Endodermal cell (in vitro differentiated cells): ENCODE measurements at places on chromosomes 4 and X.

DNA sequence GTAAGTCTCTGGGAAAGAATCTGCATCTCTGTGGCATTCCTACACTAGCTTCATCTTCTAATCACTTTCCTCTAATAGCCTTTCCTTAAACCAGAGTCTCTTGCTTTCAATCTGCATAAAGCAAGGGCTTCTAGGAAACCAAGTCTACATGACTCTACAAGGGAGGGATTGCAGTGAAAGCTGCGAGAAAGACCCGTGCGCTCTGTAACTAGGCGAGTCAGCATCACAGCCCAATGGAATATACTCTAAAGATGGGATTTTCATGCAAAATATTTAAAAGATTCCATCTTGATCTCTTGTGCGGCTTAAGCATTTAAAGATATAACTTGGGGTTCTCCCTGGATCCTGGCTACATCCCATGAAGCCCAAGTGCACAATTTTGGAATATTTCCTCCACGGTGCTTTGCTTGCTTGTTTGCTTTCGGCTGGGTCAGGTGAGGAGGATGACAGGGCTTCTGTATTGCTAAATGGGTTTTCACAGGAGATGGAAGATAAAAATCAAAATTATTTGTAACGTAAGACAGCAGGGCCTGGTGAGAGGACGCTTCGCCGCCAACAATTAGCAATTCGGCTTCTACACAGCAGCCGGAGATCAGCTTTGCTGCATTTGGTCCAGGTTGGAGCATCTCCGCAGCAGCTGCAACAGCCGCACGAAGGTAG, 687 bp upstream of the GRIA2 start:
- no peak for DNase-seq

DNA sequence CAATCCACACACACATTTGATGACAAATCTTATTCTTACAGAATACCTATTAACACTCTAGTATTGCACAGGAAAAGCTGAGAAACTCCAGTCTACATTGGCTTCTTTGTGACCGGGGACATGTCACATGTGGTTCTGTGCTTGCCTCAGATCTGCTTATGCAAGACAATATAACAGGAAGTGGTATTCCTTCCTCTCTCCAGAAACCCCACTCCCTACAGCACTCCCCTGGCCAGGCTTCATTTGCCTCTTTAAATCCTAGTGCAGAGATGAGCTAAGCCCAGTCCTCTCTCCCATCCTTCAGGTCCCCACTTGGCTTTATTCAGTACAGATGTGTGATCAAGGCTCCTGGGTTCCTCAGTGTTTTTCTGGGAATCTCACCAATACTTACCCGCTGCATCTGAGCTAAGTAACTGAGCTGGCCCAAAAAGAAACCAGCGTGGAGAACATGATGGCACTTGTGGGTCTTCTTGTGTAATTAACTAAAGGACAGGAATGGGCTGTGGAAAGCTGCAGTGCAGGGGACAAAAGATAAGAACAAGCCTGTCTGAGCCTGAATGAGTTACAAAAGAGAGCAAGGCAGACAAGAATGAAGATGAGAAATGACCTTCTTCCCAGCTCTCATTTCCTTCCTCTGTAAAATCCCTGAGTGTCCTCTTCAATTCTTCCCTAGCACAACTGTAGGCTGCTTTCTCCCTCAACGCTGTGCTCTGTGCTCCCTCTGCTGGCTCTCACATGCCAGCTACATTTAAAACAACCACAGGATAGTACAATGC, 105.6 kb downstream of the HNRNPD start:
- peak; percentile 79 for DNase-seq

GRCh38 chrX:45240301-45240700, 39.6 kb upstream of the DIPK2B start:
- no peak for DNase-seq

DNA sequence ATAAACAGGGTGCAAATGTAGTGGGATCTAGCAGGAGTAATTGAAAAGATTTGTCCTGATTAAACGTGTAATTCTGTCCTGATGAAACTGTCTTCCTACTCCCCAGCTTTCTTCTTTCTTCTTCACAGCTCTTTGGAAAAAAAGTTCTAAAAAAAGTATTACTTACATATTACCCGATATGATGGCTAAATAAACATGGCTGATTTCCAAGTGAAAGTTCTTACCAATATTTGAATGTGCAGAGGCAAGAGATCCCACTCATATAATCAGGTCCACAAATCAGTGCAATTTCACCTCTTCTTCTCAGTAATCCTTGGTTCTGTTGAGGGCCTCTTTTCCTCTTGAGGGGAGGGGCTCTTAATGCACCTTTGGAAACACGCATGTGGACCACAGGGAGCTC, 78.7 kb downstream of the ZNF827 start:
- no peak for DNase-seq

- DNase-seq: no peak
These were observed 46.6 kb downstream of the FAM193A start for GRCh38 chr4:2583092-2583491.

- no peak for DNase-seq
These were observed 419.9 kb upstream of the SLIT2 start for GRCh38 chr4:19831644-19832285.

GRCh38 chr4:21948347-21949072, at the start of gene KCNIP4:
Gene KCNIP4, minus strand, starts transcription at chr4:21948772.
- DNase-seq: peak; percentile 86

DNA sequence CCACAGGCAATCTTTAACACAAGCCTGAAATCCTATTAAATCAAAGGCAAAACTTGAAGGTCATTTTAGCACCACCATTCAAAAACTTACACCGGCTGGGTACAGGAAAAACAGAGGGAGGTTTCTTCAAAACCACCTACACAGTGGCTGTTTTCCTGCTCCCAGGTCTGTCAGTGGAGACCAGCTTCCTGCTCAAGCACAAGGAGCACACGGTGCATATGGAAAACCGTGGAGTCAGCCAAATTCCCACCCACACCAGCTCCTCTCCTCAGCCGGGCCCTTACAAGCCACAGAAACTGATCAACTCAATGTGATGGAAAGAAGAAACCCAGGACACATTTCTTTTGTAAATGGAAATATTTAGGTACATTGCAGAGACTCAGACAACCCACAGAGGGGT, 14.3 kb upstream of the FAM241A start:
- DNase-seq: peak; percentile 57

DNA sequence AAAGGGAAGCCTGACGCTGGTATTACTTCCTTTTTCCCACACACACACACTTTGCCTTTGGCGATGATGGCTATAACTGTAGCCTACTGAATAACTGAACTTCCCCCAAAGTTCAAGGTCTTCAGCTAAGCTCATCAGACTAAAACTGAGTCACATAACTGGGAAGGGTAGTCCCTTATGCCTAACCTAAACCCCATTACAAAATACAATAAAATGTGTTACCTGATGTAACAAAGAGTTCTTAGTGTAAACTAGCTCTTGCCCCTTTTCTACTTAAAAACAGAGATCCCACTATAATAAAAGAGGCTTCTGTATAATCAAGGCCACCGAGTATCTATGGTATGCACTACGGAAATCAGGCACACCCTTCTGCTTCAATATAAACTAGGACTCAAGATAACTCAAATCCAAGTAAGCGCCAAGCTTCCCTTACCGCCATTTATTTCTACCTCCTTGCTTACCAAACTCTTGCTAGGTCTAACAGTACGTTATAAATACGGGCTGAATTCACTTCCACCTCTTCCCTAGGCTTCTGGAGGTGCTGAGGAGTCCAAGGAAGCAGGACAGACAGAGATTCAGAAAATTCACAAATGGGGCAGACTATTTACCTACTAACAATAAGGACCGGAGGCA, 2.4 kb downstream of the OTUD4 start:
- no peak for DNase-seq

DNA sequence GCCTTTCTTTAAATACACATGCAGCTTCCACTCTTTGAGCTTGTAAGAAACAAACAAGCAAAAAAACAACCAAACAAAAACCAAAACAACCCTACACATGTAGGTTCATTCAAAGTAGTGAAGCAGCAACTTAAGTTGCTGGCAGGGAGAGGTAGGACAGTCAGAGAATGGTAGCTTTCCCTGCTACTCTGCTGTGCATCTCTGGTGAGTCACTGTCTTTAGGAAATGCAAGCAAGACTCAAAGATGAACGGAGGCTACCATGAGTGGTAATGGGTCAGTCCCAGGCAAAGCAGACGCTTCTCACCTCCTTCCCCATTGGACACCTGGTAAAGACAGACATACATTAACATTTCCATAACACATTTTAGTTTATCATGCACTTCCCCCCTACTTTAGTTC, 43.2 kb downstream of the PGRMC2 start:
- no peak for DNase-seq

DNA sequence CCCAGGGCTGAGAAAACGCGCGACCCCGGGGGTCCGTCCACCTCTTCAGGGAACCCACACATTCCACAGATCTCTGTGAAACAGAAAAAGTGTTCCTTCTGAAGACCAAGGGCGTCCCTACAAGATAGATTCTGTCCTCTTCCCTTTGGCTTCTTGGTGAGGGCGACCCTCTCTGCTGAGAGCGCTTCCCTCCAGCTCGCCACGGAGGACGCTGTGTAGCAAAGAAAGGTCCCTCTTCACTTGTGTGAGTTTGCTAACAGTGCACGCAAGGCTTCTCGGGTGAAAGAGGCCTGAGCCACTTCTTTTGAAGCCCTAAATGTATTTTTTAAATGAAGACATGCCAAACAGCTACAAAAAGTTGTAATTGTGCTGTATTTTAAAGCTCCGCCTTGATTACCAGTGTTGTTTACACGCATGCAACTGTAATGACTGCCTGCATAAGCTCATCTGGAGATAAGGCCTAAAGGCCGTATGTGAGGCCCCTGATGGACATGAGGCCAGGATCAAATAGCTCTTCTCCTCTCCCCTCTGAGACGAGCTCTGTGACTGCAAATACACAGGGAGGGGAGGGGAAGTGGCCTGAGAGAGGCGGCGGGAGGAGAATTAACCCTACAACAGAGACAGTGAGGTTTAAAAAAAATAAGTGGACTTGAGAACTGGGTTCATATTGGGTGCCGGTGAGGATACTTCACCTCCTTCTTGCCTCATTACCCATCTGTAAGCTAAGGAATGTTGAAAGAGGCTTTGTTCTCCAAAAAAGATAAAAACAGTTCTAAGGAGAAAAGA, 95.5 kb downstream of the SOWAHB start:
- DNase-seq: peak; percentile 85

- DNase-seq: no peak
These were observed 25.1 kb downstream of the RAB9B start for GRCh38 chrX:103806862-103807474.

- DNase-seq: no peak
These were observed 88.5 kb upstream of the TSPAN5 start for GRCh38 chr4:98746936-98747335.

DNA sequence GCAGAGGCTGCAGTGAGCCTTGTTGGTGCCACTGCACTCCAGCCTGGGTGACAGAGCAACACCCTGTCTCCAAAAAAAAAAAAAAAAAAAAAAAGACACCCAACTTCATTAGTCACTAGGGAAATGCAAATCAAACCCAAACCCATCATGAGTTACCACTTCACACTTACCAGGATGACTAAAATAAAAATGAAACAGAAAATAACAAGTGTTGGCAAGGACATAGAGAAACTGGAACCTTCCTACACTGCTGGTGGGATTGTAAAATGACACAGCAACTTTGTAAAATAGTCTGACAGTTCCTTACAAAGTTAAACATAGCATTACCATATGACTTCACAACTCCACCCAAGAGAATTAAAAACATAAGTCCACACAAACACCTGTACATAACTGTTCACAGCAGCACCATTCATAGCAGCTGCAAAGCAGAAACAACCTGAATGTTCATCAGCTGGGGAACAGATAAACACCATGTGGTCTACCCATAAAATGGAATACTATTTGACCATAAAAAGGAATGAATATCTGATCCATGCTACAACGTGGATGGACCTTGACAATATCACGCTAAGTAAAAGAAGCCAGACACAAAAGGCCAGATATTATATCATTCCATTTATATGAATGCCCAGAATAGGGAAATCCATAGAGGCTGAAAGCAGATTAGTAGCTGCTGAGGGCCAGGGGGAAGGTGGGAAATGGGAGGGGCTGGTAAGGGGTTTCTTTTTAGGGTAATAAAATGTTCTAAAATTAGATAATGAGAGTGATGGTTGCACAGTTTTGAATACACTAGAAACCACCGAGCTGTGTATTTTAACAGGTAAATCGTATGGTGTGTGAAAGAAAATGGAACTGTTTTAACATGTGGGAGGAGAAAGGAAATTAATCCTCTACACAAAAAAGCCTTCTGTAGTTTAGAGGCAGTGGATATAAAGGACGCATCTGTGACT, 18.3 kb downstream of the CD99L2 start:
- DNase-seq: no peak

DNA sequence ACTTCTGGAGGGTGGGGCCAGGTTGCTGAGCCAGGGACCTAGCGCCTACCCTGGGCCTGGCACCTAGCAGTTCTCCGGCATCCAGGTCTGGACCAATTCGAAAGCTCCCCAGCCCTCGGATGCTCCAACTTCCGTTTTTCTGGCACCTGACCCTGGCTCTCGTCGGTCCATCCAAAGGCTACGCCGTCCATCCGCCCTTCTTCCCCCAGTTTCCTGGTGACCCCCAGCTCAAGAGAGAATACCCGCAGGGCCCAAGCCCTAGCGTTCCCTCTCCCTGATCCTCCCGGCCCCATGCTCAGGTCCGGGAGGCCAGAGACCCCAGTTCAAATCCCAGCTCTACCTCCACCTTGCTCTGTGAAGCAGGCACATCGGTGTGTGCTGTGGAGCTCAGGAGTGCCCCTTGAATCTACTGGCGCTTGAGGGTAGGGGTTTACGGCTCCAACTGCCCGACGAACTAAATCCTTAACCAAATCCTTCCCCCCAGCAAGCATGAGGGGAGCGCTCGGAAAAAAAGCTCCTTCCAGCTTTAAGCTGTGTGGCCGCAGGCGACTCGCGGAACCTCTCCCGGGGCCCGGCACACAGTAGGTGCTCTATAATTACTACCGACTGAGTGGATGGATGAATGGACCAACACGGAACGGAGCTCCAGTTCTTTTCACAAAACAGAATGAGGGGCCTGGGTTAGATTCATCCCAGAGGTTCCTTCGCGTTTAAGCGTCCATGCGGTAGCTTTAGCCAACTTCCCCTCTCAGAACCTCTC, 1.1 kb downstream of the CRMP1 start:
- DNase-seq: no peak

GRCh38 chrX:96707804-96708203, 23.2 kb downstream of the DIAPH2 start:
- DNase-seq: no peak

- DNase-seq: no peak
These were observed 65.3 kb downstream of the PALLD start for GRCh38 chr4:168562041-168562571.

GRCh38 chr4:87353592-87353991, 30.9 kb upstream of the HSD17B13 start:
- peak; percentile 81 for DNase-seq
